Cortex of kidney (tissue), 1 donor: ENCODE measurements at places on chromosomes 11 and 22.

DNA sequence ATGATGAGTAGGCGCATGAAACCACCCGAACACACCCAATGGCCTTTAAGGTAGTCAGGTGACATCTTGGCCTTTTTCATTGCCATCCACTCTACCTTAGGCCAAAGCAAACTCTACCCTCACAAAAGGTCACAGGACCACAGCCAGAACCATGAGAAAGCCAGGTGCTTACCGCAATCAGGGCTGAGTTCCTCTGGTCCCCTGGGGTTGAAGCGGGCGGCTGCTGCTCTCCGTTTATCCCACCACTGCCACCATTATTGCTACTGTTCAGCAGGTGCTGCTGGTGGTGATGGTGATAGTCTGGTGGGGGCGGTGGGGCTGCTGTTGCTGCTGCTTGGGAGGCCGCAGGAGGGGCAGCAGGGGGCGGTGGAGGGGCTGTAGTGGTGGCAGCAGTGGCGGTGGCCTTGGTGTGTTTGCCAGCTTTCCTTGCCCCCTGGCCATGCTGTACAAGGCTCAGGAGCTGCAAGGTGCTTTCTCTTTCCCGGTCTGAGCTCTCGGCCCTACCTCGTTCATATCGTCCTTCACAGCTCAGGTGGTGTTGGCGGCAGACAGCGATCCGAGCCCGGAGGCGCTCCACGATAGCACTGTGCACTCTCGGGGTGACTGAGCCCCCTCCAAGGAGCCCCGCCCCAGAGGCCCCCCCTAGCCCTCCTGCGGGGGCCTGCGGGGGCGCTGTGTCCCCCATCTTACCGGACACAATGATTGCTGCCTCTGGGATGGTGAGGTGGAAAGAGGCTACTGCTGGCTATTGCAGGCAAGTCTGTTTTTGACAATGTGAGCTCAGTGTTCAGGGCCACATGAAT lies 1.6 kb downstream of the MAML2 start:
- DNase-seq = no peak

DNA sequence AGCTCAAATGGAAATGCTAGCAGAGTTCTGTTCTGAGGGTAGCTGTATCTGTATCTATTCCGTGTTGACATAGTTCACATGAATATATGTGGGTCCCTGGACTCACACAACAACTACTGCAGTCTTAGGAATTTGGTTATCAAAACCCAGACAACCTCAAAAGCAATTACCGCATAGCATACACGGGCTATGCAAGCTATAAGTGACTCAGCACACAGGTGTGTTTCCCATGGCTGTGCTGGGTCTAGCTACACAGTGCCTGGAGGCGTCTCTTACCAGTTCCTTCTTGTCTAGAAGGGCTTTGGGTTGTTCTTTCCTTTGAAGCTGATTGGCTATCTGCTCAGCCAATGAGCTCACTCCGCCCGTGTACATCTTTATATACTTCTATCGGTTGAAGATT lies 98.2 kb upstream of the BID start:
- DNase-seq = no peak

DNA sequence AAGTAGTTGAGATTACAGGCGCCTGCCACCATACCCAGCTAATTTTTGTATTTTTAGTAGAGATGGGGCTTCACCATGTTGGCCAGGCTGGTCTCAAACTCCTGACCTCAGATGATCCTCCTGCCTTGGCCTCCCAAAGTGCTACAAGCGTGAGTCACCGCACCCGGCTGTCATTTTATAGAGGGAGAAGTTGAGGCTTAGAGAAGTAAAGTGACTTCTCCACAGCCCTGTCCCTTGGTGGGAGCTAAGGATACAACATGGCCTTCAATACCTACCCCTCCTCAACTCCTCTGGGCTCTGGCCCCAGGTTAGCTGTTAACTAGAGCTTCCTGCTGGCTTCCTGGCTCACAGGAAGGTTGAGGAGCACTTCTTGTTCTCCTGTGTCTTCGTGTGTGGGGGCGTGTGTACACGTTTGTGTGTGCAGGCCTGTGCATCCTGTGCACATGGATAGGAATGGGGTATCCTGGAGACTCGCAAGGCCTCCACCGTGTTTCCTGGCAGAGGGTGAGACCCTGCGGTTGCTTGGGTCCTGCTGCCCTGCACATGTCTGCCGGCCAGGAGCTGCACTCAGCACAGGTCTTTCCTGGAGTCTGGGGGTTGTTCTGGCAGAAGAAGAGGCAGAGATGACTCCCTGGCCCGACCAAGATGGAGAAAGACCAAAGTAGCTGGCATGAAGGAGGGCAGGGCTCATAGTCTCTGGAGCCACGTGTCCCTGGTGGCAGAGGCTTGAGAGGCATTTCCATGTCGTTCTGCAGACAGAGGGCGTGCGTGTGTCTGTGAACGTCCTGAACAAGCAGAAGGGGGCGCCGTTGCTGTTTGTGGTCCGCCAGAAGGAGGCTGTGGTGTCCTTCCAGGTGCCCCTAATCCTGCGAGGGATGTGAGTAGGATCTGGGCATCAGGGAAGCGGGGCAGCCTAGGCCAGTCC lies 2.4 kb downstream of the SIDT2 start:
- no peak for DNase-seq

DNA sequence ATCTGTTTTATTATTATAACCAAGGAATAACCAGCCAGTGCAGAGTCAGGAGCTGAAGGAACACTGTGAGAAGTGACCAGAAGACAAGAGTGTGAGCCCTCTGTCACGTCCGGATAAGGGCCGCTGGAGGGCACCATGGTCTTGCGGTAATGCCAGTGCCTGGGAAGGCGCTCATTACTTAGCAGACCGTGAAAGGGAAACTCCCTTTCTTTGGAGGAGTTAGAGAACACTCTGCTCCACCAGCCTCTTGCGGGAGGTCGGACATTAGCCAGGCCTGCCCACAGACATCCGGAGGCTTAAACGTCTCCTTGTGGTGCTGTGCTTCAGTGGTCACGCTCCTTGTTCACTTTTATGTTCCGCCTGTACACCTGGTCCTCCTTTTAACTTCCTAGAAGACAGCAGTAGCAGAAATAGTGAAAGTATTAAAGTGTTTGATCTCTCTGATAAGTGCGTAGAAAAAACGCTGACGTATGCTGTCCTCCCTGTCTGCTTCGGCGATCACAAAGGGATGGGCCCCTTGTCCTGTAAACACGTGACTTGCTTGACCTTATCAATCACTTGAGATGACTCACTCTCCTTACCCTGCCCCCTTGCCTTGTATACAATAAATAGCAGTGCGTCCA lies 120.6 kb upstream of the LMO1 start:
- DNase-seq = no peak
